ENCODE measurements at places on chromosomes 16 and 17.
A peak's percentile ranks its signal among the peaks of the same experiment; 100 is the strongest.

- no peak for DNase-seq
Observed at GRCh38 chr17:10357768-10358167, 15.0 kb downstream of the MYH13 start.

DNA sequence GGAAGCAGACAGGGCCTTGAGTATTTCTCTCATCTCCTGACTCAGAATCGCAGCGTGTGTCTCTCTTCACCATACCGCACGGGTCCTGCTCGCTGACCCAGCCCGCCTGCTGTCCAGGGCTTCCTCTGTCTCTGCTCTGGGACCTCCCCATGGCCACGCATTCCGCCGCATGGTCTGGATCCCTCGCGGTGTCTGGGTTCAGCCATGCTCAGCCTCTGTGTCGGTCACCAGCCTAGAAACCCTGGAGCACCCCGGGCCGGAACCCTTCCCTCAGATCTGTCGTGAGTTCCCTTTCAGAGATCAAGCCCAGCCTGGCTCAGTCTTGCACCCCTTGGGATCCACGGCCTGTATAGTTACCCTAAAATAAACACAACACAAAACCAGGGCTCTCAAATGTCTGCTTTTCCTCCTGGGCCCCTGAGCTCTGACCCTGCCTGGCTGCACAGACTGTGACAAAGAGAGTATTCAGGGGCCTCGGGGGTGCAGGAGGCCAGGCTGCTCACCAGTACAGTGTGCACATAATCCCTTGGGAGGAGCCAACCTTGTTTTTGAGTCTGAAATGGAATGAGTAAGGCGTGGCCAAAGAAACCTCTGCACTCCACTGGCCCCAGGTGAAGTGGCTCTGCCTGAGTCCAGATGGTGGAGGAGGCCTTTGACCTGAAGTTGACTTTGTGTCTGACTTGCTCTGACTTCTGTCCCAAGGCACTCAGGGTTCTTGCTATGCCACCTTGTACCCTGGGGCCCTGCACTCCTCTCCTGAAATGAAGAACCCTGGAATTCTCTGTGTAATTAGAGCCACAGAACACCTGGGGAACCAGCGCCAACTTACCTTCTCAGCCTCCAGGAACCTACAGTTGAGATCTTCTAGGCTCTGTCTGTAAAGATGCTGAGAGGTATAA lies 5.8 kb upstream of the SPIRE2 start:
- no peak for DNase-seq

DNA sequence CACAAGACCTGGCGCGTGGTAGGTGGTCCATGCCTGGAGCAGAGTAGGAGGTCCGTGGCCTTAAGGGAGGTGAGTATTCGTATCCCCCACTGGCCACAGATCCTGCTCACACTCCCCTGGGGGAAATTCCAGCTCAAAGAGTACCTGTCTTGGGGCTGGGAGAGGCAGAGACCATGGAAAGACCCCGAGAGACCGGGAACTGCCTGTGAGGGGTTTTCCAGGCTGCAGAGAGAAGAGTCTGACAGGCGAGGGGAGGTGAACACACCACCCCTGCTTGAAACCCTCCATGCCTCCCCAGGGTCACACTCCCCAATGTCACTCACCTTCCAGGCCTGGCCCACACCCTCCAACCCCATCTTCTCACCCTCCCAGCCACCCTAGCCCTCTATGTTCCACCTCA lies 12.6 kb upstream of the SNN start:
- DNase-seq = no peak

GRCh38 chr17:61384692-61385576 lies 14.7 kb upstream of the TBX2 start:
- DNase-seq = no peak

GRCh38 chr17:59165933-59166342 lies 10.4 kb downstream of the PRR11 start:
- DNase-seq = peak; percentile 72

DNA sequence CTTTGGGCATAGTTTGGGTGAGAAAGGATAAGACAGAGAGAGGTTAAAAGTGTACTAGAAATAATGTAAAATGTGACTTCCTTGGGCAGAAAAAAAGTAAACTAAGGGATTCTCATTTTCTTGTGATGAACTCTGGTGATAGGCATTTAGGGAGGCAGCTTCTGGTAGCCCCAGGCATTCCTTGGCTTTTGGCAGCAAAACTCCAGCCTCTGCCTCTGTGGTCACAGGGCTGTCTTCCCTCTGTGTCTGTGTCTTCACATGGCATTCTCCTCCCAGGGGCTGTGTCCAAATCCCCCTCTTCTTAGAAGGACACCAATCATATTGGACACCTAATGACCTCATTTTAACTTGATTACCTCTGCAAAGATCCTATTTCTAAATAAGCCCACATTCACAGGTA lies 54.7 kb downstream of the HS3ST3B1 start:
- DNase-seq = no peak

DNA sequence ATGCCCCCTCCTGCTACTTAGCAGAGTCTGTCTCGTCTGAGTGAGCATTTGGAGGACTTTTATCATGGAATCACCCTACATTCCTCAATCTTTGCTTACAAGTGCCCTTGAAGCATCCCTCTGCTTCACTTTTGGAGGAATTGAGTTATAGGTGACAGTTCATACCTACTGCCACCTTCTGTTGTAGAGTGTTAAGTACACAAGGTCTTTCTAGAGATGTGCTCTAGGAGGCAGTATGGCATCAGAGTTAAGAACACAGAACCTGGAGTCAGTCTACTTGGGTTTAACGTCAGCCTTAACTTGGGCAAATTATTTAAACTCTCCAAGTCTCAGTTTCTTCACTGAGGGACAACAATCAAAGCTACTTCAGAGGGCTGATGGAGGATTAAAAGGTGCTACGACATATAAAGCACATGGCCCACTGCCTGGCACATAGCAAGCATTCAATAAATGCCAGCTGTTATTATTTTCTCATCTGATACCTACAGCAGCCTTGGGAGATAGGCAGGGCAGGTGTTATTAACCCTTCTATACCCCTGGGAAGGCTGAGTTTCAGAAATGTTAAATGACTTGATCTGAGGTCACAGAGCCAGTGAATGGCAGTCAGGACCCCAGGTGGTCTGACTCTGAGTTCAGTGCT lies 62.2 kb downstream of the UTP18 start:
- DNase-seq = no peak

- DNase-seq = no peak
Observed at GRCh38 chr17:3622977-3623594, 13.0 kb downstream of the SHPK start.

DNA sequence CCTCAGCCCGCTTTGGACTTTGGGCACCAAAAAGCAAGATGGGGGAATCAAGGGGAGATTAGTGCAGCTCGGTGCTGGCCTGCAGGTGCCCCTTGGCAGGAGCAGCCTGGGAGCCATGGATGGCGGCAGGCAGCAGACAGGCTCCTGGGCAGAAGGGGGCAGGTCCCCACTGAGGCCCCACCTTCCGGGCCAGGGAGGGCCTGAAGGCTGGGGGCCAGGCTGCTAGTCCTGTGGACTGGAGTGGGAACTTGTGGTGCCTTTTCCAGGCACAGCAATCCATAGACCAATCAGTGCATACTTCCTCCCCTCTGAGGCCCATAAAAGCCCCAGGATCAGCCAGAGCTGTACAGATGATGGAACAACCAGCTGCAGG lies 64.0 kb downstream of the USP32 start:
- no peak for DNase-seq

DNA sequence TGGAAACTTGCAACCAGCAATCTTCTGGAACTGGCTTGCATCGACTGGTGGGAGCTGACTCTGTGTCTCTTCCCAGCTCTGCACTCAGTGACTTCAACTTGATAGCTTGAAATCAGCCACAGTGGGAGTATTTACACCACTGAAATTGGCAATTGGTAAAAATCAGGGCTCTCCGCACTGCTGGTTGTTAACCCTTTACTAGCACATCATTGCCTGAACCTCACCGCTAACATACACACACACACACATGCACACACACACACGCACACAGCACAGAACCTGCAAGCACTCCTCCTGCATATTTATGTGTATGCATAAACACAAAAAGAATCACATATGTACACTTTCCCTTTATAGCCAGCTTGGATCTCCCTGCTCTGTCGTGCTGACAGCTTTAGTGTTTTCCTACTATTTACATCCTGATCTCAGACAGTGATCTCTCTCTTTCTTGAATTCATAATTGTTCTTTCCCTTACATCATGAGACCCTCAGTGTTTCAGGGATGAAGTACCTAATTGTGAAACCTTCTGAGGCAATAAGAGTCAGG lies 7.9 kb upstream of the TMIGD1 start:
- DNase-seq = no peak

DNA sequence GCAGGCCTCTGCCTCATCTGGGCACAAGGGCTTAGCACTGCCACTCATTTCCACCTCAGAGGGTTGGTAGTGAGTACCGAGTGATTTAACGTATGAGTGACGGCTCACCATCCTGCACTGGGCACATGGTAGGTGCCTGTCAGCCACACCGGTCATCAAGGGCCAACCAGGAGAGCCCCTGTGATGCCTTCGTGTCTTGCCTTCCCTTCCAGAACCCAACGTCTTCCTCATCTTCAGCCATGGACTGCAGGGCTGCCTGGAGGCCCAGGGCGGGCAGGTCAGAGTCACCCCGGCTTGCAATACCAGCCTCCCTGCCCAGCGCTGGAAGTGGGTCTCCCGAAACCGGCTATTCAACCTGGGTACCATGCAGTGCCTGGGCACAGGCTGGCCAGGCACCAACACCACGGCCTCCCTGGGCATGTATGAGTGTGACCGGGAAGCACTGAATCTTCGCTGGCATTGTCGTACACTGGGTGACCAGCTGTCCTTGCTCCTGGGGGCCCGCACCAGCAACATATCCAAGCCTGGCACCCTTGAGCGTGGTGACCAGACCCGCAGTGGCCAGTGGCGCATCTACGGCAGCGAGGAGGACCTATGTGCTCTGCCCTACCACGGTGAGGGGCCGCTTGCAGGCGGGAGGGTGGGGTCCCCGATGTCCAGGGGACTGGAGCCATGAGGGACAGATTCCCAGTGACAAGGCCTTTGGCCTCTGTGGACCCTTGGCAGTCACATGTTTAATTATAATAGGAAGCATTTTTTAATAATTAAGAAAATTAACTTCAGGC lies 37.1 kb downstream of the MRC2 start:
- no peak for DNase-seq

DNA sequence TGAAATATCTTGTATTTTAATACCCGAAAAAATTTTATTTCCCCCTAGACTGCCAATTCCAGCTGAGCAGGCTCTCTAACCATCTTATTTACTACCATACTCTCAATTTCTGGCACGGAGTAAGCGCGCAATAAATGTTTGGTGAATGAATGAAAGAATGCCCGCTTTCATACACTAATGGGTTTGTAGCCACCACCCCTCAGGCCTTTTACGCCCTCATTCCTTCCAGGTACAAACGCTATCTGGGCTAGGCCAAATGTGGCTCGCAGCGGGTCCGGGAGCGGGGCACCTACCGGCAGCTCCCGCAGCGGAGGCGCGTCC lies 536 bp upstream of the PLD2 start:
- DNase-seq = no peak

GRCh38 chr17:44439168-44439567 lies 49.7 kb upstream of the ITGA2B start:
- no peak for DNase-seq

DNA sequence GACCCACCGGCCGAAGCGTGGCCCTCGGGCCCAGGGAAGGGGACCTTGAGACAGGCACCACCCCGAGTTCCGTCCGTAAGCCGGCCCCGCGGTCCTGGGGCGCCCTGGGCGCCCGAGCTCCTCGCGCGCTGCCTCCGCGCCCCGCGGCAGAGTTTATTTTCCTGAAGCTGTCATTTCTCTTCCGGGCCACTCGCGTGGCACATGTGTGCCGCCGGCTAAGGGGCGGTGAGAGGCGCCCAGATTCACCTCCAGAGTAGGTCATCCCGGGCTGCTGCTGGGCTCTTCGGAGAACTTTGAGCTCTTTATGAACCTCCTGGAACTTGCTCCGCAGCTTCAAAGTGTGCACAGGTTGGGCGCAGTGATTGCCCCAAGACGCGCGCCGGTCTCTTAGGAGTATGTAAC lies 489 bp downstream of the ZC3H18 start:
- DNase-seq = no peak

DNA sequence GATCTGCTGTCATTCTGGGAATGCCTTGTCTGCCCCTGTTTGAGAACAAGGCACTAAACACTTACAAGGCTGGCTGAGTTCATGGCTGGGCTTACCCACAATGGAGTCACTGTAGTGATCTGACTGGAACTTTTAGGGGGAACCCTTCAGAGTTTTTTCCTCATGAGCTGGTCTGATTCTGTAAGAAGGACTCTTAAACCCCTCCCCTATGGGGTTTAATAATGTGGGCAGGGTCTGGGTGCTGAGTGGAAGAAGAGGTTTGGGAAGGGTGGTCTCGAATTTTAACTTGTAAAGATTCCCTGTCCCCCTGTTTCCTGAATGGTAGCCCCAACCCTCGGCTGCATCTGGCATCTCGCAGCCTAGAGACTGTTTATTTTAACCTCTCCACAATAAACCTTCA lies 30.6 kb downstream of the OSBPL7 start:
- no peak for DNase-seq

- no peak for DNase-seq
Observed at GRCh38 chr17:18191967-18192366, 8.3 kb downstream of the ALKBH5 start.

All from putamen (tissue), 1 donor.